Psoas muscle (tissue), 8 donors: ENCODE measurements at places on chromosomes 2 and 18. TPM values are rescaled to one million over a fixed set of nuclear protein-coding genes. Genes with fewer than 3 reads are reported as not detected.
A peak's percentile ranks its signal among the peaks of the same experiment; 100 is the strongest.

- DNase-seq = no peak
- H3K4me1 ChIP-seq = no peaks in the 10 kb centered on the region
- no peak overlapping the region for H3K27ac ChIP-seq
- H3K27me3 ChIP-seq = no peaks in the 10 kb centered on the region
- no peak overlapping the region for H3K4me3 ChIP-seq
These were observed 154.3 kb upstream of the FN1 start for GRCh38 chr2:215590010-215590745.

TEKT4 gene
- total RNA-seq = 0.14 TPM

- no peak overlapping the region for H3K4me3 ChIP-seq
- no peaks in the 10 kb centered on the region for H3K27me3 ChIP-seq
- H3K27ac ChIP-seq = no peak overlapping the region
- no peaks in the 10 kb centered on the region for H3K4me1 ChIP-seq
- DNase-seq = no peak
- H3K36me3 ChIP-seq = no peaks in the 10 kb centered on the region
These were observed 132.3 kb upstream of the EPHA4 start for GRCh38 chr2:221704442-221704841.

DNA sequence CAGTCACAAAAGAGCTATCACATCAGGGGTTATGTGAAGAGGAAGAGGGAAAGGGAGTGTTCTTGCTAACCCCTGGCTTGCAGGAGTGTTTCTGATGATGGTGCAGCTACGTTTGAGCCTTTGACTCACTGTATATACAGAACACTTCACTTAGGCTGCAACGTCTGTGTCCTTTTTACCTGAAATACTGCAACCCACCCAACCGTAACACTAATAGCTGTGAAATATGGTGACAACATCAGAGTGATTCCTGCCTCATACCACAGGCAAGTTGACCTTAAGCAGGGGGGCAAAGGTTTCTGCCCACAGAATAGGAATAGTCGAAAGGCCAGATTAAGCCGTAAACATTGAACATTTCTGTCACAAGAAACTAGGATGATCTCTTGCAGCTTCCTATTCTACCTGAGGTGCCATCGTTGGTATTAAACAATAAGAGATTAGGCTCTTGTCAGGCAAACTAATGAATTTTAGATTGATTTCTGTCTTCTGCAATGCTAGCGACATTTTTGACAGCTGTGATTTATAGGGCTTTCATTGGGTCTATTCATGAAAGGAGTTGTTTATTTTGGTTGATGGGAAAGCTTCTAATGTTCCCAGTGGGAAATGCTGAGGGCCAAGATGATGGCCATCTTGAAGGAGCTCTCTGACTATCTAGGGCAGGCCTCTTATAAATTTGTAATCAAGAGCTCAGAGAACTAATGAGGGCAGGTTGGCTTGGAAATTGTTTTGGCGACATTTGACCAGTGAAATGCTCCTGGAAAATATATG lies 316.8 kb downstream of the PIK3C3 start:
- DNase-seq = no peak
- H3K27me3 ChIP-seq = no peaks in the 10 kb centered on the region
- H3K4me3 ChIP-seq = no peak overlapping the region
- H3K27ac ChIP-seq = no peak overlapping the region
- H3K36me3 ChIP-seq = no peaks in the 10 kb centered on the region

DNA sequence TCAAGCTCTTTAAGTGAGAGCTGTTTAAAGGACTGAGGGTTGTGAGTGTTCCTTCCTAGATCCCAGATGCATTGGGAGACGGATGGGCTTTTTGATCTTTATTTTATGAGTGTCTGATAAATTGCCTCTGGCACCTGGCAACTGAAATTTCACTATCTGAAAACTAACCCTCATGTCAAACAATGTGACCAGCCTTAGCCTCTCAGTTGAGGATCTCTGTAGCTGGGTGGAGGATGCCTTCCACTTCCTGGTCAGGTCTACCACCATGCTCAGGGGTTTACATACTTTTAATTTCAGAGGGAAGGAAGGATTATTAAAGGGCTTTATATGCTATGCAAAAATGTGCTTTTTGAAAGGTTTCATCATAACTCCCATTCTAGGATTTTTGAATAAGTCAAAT lies 70.5 kb upstream of the NT5C1B start:
- H3K27me3 ChIP-seq = no peaks in the 10 kb centered on the region
- H3K4me1 ChIP-seq = no peaks in the 10 kb centered on the region
- H3K36me3 ChIP-seq = no peaks in the 10 kb centered on the region
- no peak overlapping the region for H3K27ac ChIP-seq

GRCh38 chr2:9212010-9212635 lies 5.5 kb downstream of the ASAP2 start:
- peak overlapping the region; percentile 17 for H3K27ac ChIP-seq
- DNase-seq = no peak
- H3K4me3 ChIP-seq = no peak overlapping the region
- H3K36me3 ChIP-seq = no peaks in the 10 kb centered on the region
- peaks cover 17% of the 10 kb centered on the region for H3K27me3 ChIP-seq

GRCh38 chr2:207241198-207241597 lies 75.5 kb upstream of the KLF7 start:
- no peak overlapping the region for H3K27ac ChIP-seq
- H3K27me3 ChIP-seq = no peaks in the 10 kb centered on the region

DNA sequence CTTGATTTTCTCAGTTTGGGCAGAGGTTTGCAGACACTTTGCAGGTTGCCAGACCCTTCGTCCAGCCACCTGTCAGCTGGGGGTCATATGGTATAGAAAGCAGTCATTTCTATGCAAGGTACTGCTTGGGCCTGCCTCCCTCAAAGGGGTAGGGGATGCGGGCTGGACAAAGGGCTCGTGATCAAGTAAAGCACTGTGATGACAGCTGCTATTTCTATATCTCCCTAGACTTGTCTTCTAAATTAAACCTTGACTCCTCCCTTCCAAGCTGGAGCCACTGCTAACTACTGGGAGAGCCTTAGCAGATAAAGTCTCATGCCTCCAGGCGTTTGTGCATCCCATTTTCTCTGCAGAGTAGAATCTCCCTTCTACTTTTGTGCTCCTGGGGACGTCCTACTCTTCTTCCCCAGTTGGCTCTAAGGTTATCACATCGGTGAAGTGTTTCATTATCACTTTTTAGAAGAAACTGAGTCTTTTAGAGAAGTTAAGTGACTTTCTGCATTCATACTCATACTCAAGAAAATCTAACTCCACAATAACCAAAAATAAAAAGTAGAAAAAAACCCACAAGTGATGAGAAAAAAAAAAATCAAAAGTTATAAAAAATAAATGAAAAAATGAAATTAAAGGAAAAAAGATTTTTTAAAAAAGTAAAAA lies 710 bp upstream of the XRCC5 start:
- H3K4me1 ChIP-seq = peaks cover 10% of the 10 kb centered on the region
- H3K4me3 ChIP-seq = peak overlapping the region; percentile 88
- H3K36me3 ChIP-seq = peaks cover 7% of the 10 kb centered on the region
- H3K27me3 ChIP-seq = peaks cover 3% of the 10 kb centered on the region
- no peak for DNase-seq
